Hematopoietic multipotent progenitor cell treated with erythropoietin and hydrocortisone succinate and interleukin-3 and kit ligand, for 17 days (in vitro differentiated cells): ENCODE measurements at places on chromosomes 2 and 18.

GRCh38 chr2:147416099-147416498 is 428.7 kb upstream of the ACVR2A start:
- DNase-seq: no peak

GRCh38 chr2:47810850-47811249 is 27.9 kb downstream of the MSH6 start:
- DNase-seq: no peak

GRCh38 chr2:53460347-53460746 is 307.3 kb upstream of the CHAC2 start:
- no peak for DNase-seq

- DNase-seq: no peak
Measured at GRCh38 chr2:39159283-39159682, 38.4 kb upstream of the SOS1 start.

GRCh38 chr18:26646901-26647300 is 98.5 kb upstream of the KCTD1 start:
- no peak for DNase-seq

DNA sequence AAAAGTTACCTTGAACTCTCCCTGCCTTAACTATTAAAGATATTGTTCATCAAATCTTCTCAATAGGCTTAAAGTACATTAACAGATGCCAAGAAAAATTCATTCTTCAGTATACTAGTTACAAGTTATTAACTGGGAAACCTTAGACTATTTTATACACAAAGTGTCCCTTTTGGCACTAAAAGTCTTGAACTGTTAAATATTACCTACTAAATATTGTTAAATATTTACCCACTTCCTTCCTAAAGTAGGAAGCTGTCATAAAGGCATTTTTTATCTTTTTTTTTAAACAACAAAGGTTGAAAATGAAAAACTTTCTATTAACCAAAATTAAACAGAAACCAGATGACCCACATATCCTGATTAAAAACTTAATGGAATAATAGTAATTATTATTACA is 19.4 kb upstream of the CCNT2 start:
- DNase-seq: no peak

DNA sequence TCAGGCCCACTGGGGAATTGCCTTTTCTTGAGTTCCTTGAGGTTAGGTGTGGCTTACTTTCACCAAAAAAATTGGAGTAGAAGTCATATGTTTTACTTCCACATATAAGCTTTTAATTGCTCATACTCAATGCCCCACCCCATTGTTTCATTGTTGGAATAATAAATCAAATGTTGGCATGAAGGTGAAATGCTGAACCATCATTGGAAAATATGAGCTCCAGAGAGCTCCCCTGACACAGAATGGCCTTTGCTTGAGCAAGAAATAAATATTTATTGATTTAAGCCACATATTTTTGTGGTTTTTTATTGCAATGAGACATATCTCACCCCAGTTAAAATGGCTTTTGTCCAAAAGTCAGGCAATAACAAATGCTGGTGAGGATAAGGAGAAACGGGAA is 167.3 kb upstream of the SRD5A2 start:
- no peak for DNase-seq

- DNase-seq: no peak
Measured at GRCh38 chr2:218880102-218880858, at the start of gene WNT10A. WNT10A (plus strand) TSS chr2:218880852; CDS start chr2:218880996, 144 bp downstream.

- DNase-seq: no peak
Measured at GRCh38 chr18:2912357-2913299, 65.8 kb downstream of the EMILIN2 start.

- DNase-seq: no peak
Measured at GRCh38 chr2:185219981-185220380, 518.6 kb upstream of the FSIP2 start.

- no peak for DNase-seq
Measured at GRCh38 chr2:160268151-160268781, 68.2 kb upstream of the ITGB6 start.

- no peak for DNase-seq
Measured at GRCh38 chr18:51522821-51523220, 325.3 kb upstream of the MEX3C start.

DNA sequence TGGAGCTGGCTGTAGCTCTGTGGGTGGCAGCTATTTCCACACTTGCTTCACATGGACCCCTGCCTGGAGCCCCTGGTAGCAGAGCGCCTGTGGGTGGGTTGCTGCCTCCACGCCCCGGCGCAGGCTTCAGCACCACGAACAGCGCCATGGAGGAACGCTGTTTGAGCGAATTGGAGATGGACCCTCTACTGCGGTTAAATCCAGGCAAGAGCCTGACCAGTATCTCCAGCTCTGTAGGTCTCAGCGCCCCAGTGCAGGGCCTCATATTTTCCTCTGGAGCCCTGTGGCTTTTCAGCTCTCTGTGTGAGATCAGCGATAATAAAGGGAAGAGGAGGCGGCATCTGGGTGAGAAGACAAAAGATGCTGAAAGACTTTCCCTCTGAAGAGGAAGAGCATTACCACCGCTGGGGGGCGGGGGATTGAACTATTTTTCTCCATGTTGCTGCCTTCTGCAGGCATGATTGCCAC is 12.0 kb downstream of the ONECUT2 start:
- DNase-seq: no peak

DNA sequence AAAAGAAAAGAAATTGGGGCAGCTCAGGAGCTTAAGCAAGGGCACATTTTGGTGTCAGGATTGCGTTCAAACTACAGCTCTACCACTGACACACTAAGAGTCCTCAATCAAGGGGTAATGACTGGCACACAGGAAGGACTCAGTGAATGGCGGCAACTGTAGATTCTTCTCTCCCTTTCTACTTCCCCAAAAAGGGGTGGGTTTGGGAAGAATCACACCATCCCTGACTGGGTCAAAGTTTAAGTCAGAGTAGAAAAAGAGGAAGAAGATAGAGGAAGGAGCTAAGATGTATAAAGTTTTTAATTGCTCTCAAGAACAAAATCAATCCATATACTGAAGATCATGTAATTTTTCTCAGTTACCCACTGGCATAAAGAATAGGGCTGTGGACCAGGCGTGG is 2.6 kb downstream of the NLRC4 start:
- no peak for DNase-seq

DNA sequence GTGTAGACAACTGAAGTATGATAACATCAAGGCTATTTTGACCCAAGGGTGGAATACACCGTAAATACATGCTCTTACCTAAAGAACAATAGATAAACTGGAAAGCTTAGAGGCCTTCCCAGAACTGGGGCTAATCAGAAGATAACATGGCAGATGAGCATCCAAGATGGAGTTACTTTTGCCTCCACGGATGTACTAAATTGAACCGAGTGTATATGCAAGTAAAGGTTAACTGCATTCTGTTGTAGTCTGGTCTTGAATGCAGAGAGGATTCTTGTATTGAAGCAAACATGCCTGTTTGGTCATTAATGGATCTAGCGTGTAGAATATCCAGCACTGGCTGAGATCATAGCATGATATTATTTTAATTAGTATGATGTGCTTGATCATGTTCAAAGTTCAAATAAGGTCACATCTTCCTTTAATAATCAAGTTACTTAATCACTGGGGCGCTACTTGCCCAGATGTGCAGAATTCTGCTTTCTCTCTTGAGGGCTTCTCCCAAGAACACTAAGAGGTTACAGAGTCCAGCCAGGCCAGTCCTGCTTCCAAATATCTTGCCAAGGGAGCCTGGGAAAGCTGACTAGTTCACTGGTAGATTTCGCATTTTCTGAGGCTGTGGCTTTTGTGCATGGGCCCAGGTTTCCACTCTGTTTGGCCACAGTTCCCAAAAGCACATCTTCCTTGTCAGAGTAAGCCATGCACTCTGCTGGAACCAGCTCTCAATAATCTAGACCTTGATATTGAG is 37.5 kb upstream of the ACSL3 start:
- DNase-seq: no peak

DNA sequence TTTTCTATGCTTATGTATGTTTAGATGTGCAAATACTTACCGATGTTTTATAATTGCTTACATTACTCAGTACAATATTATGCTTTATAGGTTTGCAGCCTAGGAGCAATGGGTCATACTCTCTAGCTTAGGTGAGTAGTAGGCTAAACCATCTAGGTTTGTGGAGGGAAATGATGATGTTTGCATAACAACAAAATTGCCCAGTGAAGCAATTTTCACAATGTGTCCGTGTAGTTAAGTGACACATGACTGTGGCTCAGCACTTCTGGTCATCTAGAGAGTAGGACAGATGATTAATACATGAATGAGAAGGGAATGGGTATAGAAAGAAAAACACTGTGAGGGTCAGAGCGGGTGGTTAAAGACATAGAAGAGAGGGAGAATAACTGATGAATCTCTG is 2116.2 kb upstream of the PIK3C3 start:
- no peak for DNase-seq

GRCh38 chr18:35050028-35050546 is 8.9 kb downstream of the MAPRE2 start:
- peak; percentile 16 for DNase-seq

- no peak for DNase-seq
Measured at GRCh38 chr2:23606968-23607367, 222.0 kb downstream of the KLHL29 start.

- no peak for DNase-seq
Measured at GRCh38 chr2:226877491-226877890, 41.6 kb downstream of the RHBDD1 start.

GRCh38 chr2:197297266-197297665 is 13.3 kb downstream of the ANKRD44 start:
- DNase-seq: no peak

DNA sequence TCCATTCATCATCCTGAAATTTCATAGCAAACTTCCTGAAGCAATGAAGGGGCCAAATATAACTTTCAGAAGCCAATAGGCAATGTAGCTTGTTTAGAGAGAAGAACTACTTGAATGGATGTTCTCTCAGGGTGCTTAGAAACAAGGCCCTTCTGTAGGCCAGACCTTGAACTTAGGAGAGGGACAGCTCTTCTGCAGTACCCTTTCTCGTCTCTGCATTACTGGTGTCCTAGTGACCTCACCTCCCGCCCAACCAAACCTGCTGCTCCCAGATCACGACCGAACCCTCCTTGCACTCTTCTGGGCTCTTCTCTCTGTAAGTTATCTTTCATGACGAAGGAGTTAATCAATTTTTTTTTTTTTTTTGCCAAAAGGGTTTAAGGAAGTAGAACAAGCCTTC is 543.9 kb downstream of the TDRD15 start:
- no peak for DNase-seq

DNA sequence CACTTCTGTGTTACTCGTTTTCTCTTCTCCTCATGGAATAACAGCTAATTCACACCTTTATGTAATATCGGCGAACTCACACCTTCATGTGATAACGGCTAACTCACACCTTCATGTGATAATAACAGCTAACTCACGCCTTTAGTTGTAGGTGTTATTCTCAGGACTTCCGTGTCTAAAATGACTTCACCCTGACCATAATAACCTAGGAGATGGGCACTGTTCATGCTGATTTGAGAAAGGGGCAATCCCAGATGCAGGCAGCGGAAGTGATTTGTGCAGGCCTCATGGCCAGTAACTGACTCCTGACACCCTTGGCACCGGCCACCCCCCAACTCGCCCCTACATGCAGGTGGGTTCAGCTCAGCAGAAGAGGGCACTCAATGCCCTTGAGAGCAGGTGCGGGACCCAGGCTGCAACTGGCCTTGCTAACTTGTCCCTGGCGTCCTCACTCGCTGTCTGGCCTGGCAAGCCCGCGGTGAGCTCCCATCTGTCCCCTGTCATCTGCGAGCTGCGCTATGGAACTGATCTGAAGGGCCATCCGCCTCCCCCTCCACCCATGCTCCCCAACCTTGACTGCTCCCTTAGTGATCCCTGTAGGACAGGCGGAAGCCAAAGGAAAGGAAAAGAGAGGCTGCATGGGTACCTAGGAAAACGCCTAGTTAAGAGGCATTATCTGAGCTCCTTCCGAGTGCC is 42.6 kb upstream of the MTCL1 start:
- no peak for DNase-seq

DNA sequence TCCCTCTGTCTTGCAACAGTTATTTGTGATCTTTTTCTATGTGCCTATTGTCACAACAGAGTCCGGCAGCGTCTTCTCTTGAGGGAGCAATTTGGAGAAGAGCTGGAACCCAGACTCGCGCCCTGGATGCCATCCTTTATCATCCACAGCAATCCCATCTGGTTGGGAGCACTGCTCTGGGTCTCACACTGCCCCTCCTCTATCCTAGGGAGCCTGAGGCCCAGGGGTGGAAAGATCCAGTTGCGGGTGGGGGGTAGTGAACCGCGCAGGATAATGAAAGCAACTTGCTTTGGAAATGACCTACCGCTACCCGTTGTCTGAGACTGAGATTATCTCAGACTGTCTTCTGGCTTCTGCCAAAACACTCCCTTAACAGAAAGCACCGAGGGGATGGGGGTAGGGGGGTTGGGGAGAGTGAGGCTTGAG is 713 bp downstream of the WBP1 start:
- DNase-seq: no peak

- no peak for DNase-seq
Measured at GRCh38 chr2:181066333-181066732, 85.9 kb downstream of the UBE2E3 start.

GRCh38 chr2:141923657-141924056 is 207.2 kb downstream of the LRP1B start:
- no peak for DNase-seq

- DNase-seq: no peak
Measured at GRCh38 chr18:71329563-71329962, 1040.7 kb downstream of the SOCS6 start.

GRCh38 chr2:195592105-195592504 is 64.9 kb upstream of the SLC39A10 start:
- DNase-seq: no peak

GRCh38 chr2:29223257-29223656 is 108.0 kb downstream of the CLIP4 start:
- DNase-seq: no peak

GRCh38 chr2:220674033-220674432 is 898.1 kb downstream of the EPHA4 start:
- no peak for DNase-seq

DNA sequence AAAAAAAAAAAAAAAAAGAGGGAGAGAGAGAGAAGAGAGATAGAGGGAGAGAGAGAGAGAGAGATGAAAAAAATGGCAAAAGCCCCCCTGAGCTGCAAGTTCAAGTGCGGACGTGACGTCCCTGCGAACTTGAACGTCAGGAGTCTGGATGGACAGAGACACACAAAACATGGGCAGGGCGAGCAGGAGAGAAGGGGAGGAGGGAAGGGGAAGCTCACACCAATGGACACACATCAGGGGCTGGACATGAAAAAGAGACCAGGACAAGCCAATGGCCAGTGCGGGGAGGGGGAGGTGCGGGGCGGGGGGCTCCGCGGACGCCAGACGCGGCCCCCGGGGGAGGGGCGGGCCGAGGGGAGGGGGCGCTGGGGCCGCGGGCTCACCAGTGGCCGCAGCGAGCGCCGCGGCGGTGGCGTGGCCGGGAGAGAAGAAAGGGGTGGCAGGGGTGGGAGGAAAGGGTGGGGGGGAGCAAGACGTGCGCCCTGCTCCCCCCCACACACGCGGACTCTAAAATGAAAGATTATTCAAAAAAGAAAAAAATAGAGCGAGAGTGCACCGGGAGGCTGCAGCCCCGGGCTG is at the start of gene BCL11A:
Gene BCL11A (minus strand): TSS at position 160 of the 579 bp plus-strand sequence. CDS start 384 bp downstream, outside the sequence.
- peak; percentile 59 for DNase-seq

GRCh38 chr2:136718273-136718672 is 47.1 kb upstream of the THSD7B start:
- DNase-seq: no peak

- DNase-seq: no peak
Measured at GRCh38 chr2:10373931-10374330, 71.2 kb downstream of the HPCAL1 start.

GRCh38 chr2:54610700-54611099 is 112.8 kb upstream of the EML6 start:
- no peak for DNase-seq

GRCh38 chr2:206217166-206217565 is 57.3 kb upstream of the ZDBF2 start:
- DNase-seq: no peak

GRCh38 chr2:26569216-26570082 is 71.7 kb downstream of the CIB4 start:
- no peak for DNase-seq
